ENCODE measurements at places on chromosomes 2 and 18. TPM values are rescaled to one million over a fixed set of nuclear protein-coding genes. Genes with fewer than 3 reads are reported as not detected.
A peak's percentile ranks its signal among the peaks of the same experiment; 100 is the strongest.

LAMA3 gene
- 0.19 TPM for total RNA-seq

ID2 gene
- 172 TPM for total RNA-seq

TIMM21 gene
- 30.8 TPM for total RNA-seq

COL4A3 gene
- not detected for total RNA-seq

CPLX4 gene
- not detected for total RNA-seq

ZNF2 gene
- total RNA-seq: 6.6 TPM

ZNF804A gene
- not detected for total RNA-seq

DNA sequence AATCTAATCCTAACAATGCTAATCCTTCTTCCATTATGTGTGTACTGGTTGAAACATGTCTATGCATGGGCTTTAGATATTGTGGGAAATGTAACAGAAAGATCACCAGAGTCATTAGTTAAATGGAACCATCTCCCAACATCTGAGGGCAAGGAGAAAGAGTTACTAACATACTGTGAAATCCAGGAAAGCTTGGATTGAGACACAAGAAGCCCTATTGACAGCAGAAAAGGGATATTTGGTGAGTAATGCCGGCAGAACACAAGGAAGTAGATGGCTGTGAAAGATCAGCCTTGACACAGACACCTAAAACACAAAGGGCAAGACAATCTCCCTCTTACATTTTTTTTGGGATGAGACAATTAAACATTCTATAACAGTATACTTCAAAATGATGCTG lies 28.5 kb upstream of the LAMA1 start:
- H3K4me1 ChIP-seq: no peaks in the 10 kb centered on the region
- no peak overlapping the region for H3K4me3 ChIP-seq

DNA sequence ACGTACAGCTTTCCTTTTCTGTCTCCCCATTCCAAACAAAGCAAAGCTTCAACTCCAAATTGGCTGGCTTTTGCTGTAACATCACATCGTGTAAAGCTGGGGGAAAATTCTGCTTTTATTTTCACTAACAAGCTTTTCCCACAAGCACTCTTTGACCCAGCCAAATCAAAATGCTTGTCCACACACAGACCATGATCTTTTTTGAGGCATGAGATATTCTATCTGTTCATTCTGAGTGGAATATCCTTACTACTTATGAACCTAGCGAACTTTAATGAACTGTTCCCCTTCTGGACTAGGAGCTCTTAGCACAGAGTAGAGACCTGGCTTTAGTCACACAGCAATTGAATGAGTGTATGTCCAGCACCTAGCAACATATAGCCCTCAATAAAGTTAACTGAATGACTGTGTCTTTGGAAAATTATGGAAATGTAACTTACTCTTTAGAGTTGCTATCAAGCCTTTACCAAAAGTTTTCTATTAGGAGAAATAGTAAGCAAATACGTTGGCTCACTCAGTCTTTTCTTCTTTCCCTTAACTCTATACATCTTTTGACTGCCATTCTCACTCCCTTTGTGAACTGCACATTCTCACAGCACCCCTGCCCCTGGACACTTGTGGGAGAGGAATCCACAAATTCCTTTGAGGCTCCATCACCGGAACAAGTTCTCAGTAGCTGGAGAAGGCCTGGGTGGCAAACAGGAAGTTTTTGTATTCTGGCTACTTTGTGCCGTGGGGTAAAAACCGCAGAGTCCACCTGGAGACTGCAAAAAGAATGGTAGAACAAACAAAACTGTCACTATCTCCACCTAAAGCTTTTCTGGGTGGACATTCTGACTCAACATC lies 1.3 kb upstream of the UBE2E3 start:
- peaks cover 25% of the 10 kb centered on the region for H3K4me1 ChIP-seq
- no peak overlapping the region for H3K27ac ChIP-seq
- H3K4me3 ChIP-seq: peak overlapping the region; percentile 66
- H3K36me3 ChIP-seq: peaks cover 2% of the 10 kb centered on the region
- no peak for DNase-seq

DNA sequence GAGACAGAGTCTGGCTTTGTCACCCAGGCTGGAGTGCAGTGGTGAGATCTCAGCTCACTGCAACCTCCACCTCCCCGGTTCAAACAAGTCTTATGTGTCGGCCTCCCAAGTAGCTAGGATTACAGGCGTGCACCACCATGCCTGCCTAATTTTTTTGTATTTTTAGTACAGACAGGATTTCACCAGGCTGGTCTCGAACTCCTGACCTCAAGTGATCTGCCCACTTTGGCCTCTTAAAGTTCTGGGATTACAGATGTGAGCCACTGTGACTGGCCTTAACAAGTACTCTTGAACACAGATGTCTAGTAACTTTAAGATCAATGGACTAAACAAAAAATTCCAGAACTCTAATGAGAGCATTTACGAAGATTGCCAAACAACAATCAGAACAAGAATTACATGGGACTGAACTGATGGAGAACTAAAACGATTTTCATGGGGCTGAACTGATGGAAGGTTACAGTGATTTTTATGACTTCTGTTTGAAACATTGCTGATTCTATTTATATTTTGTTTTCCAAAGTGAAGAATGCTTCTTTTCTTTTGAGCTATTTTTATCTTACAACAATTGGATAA lies 46.5 kb upstream of the ST3GAL5 start:
- no peak for DNase-seq
- H3K27ac ChIP-seq: peak overlapping the region; percentile 22
- no peak overlapping the region for H3K4me3 ChIP-seq
- peaks cover 5% of the 10 kb centered on the region for H3K36me3 ChIP-seq

GRCh38 chr18:23683671-23684070 lies 5.6 kb upstream of the LAMA3 start:
- H3K27me3 ChIP-seq: peaks cover 53% of the 10 kb centered on the region
- no peak for DNase-seq
- no peak overlapping the region for H3K4me3 ChIP-seq
- H3K36me3 ChIP-seq: no peaks in the 10 kb centered on the region

DNA sequence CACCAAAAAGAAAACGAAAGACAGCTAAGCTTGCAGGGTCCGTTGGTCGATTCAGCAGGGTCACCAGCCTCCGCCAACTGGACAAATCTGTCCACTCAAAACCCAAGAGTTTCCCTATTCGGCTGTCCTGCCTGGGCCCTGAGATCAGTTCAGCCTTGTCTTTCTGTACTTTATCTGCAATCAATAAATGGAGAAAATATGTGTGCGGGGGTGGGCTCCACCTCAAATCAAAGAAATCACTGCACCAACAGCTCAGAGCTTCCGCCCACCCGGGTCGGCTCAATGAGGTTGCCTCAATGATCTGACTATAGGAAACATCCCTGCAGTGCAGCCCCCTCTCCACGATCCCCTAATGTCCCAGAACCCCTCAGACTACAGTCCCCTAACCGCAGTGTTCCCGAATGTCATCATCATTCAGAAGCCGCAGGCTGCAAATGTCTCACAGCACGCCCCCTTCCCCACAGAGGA lies 447 bp downstream of the GGCX start:
- H3K4me1 ChIP-seq: peaks cover 24% of the 10 kb centered on the region
- no peaks in the 10 kb centered on the region for H3K27me3 ChIP-seq
- DNase-seq: no peak
- peak overlapping the region; percentile 97 for H3K4me3 ChIP-seq
- H3K27ac ChIP-seq: peak overlapping the region; percentile 95

Data from activated naive CD8-positive, alpha-beta T cell treated with anti-CD3 and anti-CD28 coated beads, Interleukin-2, amount 10 ng/mL, durations not matched to agents 7 days and 5 days (primary cell).